NCI-H1436 treated with DMSO at 0.1 percent for 48 hours (cell line): ENCODE measurements at places on chromosomes 4 and X.

DNA sequence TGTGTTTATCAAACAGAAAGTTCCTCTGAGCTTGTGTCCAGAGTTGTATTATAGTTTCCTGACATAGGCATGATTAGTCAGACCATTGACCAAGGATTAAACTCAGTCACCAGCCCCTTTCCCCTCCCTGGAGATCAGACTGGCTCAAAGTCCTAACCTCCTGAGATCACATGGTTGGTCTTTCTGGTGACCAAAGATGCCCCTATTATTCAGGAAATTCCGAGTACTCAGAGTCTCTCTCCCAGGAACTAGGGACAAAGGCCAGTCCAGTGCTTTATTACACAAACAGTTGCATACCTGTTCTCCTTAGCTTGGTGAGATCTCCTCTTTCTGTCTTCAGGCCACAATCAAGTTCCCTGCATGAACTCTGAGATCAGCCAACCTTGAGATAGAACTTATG, 14.5 kb upstream of the ENPP6 start:
- DNase-seq: no peak

DNA sequence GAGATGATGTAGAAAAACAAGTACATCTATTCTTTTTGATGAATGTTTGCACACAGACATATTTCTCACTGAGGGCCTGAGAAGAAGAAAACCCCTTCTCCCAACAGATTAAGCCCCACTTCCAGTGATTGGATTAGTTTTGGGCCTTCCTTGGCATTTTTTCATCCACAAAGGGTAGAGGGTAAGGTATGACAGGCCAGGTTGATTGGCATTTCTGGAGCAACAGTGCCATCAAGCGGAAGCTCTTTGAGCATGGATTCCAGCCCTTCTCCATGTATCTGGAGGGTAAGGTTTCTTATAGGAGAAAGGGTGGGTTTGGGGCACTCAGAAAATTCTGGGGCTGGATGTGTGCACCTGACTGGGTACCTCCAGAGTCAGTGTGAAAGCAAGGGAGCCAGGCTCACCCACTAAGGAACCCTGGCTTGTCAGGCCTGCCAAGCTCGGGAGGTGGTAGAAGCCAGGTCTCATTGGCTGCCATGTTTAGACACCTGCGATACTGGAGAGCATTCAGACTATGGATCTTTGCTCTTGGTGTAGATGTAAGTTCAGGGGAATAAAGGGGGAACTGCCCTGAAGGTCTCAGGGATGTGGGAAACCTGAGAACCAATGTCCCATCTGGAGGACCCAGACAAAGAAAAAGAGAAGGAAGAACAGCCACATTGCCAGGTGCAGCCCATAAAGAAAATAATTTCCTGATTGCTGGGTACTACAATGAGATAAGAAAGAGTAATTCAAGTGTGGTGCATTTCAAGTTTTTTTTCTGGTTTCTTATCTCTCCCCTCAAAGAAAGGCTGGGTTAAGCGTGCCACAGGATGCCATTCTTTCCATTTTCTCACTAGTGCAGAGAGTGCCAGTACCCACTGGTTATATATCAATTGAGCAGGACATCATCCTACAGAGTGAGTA, 222.3 kb upstream of the AGTR2 start:
- no peak for DNase-seq

DNA sequence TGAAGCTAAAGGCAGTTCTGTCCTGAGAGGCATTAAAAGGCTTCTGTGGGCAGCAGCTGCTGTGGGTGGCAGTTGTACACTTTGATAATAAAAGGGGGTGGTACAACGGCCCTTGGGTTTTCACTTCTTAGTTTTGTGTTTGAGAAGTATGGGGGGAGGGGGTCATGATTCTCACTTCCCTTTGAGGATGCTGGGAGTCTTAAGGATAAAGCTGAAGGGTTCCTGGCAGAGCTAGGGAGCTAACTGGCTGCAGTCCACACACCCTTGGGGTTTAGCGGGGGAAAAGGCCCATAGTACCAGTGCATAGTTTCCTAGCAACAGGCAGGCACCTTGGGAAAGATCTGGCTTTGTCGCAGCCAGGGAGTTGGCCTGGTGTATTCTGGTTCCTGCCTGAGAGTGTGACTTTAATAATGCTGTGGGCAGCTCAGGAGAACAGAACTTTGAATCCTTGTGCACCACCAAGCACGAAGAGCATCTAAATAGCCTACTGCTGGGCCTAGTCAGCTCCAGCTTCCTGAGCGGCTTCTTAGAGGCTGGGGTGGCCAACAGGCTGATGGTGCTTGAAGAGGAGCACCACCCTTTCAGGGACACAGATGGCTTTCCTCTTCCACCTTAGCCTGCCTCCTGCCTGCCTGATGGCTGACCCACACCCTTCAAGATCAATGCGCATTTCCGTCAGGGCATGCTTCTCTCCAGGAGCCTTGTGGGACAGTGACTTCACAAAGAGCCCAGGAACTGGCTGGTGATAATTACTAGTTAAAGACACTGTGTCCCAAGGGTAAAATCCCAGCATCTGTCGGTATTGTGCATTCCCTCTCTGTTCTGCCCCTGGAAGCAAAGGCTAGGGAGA, 12.5 kb downstream of the ZBTB33 start:
- DNase-seq: no peak

DNA sequence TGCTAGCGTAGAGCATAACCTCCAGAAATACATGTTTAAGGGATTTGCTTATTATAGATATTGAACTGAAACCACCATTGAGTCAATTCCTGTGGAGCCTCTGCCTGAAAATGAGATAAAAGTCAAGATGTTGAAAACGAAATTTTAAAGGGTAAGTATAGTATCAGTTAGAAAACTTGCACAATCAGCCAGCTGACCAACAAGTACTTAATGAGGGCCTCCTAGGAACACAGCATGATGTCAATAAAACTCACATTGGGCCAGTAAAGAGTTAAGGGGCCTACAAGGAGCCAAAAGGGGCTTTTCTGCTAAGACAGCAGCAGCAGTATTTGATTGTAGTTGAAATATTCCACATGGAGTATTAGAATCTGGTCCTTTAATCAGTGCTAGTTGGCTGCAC, 314.1 kb upstream of the PPARGC1A start:
- no peak for DNase-seq

GRCh38 chrX:119981286-119982070, 37.9 kb upstream of the NKAP start:
- no peak for DNase-seq

GRCh38 chr4:2799971-2800690, 7.2 kb downstream of the SH3BP2 start:
- no peak for DNase-seq

- no peak for DNase-seq
Measured at GRCh38 chr4:30865691-30866090, 145.5 kb downstream of the PCDH7 start.

GRCh38 chr4:150145946-150146340, 67.7 kb downstream of the DCLK2 start:
- no peak for DNase-seq

DNA sequence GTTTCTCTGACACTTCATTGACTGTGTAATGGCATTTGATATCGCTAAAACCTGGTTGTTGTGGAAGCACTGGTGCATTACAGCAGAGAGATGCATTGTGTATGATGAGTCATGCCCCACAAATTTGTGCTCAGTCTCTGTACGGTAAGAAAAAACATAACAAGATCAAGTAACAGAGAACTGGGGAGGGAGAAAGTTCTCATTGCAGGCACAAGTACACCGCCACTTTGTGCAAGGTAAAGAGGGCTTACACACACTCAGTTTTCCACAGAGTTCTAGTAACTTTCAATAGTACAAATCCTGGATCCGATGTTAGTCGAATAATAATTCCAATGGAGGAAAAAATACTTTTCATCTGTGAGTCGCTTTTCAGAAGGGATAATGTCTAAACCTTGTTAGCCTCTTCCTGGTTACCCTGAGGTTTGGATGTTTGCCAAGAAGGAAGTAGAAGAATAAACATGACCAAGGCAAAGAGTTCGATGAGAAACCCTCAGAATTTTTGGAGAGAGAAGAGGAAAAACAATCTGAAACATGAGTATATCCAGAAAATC, 512.5 kb upstream of the SLIT2 start:
- DNase-seq: no peak

DNA sequence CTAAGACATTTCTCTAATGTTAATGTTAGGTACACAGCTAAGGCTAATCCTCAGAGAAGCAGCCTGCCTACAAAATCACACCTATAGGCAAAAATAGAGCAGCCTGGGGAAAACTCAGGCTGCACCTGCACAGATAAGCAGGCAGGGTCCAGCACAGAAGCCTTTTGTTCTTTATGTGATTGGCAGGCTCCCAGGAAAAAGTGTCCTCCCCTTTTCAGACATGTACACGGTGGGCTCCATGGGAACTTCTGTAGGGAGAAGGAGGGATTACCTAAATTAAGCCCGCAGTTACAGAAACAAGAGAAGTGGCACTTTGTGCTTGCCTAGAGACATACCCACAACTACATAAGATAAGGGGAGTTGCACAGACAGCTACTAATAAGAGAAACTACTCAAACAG, 4.0 kb upstream of the HSPA4L start:
- DNase-seq: no peak

DNA sequence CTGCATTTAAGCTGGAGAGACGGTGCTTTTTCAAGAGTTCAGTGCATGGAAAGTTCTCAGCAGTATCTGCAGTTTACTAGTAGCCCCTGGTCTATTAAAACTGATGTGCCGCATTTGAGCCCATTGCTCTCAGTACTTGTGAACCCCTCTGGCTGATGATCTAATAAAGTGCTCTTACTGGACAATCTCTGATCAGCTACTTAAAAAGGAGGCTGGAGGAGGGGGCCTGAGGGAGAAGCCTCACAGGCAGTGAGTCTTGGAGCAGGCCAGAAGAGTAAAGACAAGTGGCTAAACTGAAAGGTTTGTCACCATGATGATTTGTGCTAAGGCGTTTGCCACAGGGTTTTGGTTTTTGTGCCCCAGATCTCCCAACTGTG, 138.5 kb downstream of the ARX start:
- DNase-seq: no peak

DNA sequence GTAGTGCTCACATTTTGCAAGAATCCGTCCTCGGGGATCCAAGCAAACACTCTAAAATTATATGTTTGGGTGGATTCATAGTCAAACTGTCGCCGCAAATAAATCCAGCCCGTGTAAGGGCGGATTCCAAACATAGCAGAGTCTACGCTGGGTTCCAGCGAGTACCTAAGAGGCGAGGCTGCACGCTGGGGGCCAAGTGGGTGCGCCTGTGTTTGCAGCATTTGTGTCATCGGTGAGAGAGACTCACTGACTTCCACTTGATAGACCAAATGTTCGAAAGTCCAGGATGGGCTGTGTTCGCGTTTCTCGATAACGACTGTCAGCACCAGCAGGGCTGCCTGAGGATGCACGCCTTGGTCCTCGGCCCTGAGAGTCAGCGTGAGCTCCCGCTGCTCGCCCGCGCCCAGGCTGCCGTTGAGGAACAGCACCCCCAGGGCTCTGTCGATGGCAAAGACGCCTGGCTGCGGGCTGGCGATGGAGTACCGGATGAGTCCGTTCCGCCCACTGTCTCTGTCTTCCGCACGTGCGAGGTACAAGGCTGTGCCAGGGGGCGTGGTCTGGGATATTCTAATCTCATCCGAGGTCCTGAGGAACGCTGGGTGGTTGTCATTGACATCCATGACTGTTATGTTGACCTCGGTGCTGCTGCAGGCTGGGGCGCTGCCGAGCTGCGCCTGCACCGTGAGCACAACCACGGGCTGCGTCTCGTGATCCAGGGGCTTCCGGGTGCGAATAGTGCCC, 158.7 kb downstream of the DCHS2 start:
- DNase-seq: no peak

GRCh38 chr4:10577018-10577417, 107.5 kb downstream of the CLNK start:
- DNase-seq: no peak

DNA sequence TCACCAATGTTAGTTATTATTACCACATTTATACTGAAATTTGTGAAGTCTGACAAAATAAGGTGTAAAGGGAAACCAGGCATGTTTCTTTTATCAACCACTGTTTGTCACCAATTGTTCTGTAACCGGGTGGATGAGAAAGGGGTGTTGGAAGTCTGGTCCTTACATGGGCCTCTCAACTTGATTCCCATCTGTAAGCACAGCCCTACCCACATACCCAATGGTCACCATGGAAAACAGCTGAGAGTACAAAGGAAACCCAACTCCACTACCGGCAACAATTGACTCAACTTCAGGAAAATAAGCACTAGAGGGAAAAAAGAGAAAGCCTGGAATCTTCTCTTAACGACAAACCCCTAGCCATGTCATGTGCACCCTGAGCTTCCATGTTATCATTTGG, 70.8 kb upstream of the PTCHD1 start:
- DNase-seq: no peak

DNA sequence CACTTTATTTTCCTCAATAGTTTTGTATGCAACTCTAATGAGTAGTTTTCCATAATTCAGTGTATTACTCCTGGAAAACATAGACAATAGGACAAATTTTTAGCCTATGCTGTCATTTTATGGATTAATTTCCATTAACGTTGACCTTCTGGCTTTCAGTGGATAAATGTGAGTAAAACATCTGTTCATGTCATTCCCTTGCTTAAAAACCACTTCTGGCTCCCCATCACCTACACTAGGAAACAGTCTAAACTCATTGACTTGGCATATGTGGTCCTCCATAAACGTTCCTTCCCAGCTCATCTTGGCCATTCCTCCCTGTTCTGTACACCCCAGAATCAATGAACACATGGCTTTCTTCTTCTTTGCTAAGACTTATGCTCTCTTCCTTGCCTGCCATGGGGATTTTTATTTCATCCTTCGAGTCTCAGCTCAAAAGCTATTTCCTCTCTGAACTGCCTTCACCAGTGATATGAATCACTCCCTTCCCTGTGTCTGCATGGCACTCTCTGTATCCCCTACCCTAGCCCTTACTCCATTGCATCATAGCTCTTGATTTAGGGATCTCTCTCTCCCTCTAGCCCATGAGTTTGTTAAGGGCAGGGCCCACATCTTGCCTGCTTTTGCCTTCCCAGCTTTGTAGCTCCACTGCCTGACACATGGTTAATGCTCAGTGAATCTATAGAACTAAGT, 34.8 kb downstream of the DOCK11 start:
- DNase-seq: no peak

DNA sequence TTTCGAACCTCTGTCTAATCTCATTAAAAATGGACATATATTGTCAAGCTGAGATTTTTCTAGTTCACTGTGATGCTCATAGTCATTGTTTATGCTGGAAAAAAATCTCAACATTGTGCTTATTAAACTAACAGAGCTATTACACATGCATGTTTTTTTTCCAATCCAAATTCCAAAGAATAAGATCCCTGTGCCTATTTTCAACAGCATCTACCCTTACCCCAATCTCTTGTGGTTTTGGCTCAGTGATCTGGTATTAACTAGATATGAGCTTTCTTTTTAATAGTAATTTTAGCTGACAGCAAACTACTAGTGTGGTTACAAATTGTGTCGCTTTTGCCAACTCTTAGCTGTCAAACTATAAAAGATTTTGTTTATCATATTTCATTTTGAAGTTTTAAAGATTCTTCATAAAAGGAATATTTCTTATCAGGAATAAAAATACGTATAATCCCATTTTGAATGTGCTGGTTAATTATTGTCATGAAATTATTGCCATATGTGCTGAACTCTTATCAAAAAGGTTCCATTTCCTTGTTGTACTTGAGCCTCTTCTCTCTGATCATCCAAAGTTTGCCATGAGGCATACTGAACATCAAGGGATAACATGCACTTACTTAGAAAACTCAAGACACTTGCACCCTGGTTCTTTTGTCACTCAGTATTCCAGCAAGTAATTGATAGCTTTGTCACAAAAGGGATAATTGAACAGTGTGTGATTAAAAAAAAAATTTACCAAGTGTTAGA, 241.2 kb downstream of the ARHGAP24 start:
- no peak for DNase-seq

- DNase-seq: no peak
Measured at GRCh38 chr4:101649790-101650515, 140.6 kb upstream of the BANK1 start.

GRCh38 chrX:30874851-30875250, 14.2 kb downstream of the TAB3 start:
- DNase-seq: no peak

GRCh38 chr4:124266721-124267120, 445.8 kb downstream of the ANKRD50 start:
- no peak for DNase-seq
